Nucleus accumbens (tissue), 56 donors: ENCODE measurements at places on chromosomes 7 and 10.

- DNase-seq = no peak
Measured at GRCh38 chr10:76830218-76830617, 807.4 kb downstream of the KCNMA1 start.

GRCh38 chr7:74253835-74254128 lies 417 bp downstream of the RFC2 start:
- no peak for DNase-seq

DNA sequence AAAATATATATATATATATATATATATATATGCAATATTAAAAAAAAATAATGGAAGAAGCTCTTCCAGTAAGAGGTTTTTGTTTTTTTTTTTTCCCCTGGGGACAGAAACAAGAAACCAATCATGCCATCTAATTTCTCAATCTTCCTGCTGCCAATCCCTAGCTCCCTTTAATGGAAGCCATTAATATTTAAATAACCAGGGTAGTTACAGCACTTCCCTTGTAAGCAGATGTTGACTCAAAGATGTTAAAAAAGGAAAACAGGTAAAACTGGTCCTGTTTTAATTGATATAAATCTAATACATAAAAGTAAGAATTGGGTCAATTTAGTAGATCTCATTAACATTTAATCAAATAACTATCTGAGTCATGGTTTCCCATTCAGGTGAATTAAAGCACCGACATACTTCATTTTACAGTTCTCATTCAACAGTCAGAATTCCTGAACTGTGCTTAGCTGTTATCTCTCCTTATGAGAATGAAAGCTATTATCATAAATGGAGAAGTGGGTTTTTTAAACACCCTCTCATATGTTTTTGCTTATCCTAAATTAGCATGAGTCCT lies 22.6 kb downstream of the CPVL start:
- no peak for DNase-seq

GRCh38 chr10:86193841-86194240 lies 172.8 kb downstream of the GRID1 start:
- DNase-seq = no peak

DNA sequence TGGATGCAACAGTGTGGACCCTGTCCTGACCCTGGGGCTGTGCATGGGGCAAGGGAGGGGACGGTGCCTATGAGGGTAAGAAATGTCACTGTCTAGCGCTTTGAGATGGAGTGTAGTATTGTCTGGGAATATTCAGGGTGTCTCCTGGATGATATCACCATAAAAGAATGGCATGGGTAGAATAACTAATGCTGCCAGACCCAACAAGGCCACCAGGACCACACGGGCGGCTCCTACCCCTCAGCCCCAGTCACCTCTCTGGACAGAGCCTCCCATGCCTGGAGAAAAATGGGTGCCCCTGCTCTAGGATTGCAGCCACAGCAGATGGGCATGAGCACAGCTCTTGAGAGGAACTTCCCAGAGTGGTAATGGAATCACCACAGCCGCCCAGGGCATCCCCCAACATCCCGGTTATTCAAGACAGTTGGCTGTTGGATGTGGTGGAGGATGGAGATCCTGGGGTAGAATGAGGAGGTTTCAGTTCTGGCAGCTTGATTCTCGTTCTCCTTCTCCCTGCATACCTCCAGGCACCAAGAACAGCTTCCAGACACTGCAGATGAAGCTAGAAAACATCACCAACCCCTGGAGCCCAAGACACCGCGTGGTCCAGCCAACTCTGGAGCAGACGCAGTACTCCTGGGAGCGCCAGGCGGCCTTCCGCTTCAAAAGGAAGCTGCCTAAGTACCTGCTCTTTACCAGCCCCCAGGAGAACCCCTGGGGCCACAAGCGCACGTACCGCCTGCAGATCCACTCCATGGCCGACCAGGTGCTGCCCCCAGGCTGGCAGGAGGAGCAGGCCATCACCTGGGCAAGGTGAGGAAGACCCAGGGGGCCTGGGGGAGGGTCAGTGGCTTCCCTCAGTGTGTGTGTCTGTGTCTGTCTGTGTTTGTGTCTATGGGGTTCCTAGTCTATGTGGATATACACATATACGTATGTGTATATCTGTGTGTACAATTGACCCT lies 6.2 kb downstream of the AOC1 start:
- no peak for DNase-seq

DNA sequence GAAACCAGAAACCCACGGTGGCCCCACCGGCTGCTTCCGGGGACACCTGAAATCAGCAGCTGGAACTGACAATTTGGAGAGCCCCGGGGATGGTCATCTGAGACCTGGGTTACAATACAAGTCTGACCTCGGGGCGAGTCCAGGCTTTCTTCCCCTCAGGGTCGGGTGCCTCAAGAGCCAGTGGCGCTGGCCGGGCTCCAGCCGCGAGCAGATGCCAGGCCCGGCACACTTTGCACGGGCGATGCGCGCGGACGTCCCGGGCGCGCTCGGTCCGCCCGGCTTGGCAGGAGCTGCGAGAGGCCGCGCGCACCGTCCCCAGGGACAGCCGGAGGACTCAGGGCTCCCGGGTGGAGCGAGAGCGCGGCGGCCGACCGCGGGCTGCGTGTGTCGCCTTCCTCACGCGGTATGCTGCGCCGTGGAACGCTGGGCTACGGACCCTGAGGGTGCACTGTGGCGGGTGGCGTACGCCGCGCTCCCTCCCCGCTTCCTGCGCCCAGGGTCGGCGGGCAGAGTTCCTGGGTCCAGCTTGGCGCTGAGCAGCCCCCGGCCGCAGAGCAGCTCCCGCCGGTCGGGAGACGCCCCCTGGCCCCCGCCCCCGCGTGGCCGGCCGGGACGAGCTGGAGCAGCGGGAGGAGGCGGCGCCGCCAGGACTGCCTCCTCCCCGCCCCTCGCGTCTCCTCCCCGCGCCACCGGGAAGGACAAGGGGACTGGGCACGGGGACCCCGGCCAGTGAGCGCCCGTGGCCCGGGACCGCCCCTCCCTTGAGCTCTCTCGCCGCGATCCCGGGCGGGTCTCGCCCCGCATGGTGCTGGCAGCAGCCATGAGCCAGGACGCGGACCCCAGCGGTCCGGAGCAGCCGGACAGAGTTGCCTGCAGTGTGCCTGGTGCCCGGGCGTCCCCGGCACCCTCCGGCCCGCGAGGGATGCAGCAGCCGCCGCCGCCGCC lies at the start of gene RBM20:
Gene RBM20, plus strand, starts transcription at position 684 of the 945 bp plus-strand sequence. Its CDS starts 119 bp downstream, at position 803.
- DNase-seq = no peak

- no peak for DNase-seq
Measured at GRCh38 chr7:128837521-128837921, 7.3 kb downstream of the FLNC start.

GRCh38 chr10:133027482-133027881 lies 60.2 kb upstream of the ADGRA1 start:
- DNase-seq = no peak

DNA sequence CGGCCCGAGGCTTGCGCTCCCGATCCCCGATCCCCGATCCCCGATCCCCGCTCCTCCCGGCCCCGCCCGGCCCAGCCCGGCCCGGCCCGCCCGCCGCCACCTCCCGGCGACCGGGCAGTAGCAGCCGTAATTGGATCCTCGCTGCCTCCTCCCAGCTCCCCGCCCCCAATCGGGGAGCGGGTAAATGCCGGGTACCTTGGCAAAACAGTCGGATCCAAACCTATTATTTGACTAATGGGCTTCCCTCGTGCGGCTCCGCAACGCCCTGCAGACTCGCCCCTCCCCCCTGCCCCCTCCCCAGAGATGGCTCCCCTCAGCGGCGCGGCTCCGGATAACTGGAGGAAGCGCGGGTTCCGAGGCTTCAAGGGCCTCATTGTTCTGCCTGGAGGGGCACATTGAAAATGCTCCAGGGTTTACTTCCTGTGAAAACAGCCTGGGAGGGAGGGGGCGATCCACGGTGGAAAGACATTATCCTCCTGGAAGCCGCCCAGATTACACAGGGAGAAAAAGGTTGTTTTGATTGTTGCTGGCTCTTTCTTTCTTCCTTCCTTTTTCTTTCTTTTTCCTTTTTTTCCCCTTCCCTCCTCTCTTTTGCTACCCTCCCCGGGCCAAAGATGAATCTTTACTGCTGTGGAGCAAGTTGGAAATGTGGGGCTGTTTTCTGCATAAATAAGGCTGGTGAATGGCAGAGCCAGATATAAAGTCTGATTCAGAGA lies 94.7 kb upstream of the ZMIZ1 start:
- peak; percentile 80 for DNase-seq

DNA sequence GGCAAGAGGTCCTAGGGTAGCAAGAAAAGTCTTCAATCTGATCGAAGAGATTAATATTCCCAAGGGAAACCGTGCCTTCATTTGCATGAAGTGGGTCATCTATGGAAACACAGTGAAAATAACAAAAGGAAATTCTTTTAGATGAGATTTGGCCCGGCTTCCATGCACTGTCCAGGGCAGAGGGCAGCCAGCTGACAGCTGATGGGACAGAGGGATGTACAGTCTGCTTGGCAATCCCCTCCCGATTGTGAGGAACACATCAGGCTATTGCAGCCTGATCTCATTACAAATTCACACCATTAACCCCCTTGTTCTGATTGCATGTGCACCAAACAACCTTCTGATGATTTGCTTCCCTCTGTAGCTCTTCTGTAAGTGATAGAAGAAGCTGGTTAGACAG lies 105.3 kb downstream of the FRMD4A start:
- no peak for DNase-seq

DNA sequence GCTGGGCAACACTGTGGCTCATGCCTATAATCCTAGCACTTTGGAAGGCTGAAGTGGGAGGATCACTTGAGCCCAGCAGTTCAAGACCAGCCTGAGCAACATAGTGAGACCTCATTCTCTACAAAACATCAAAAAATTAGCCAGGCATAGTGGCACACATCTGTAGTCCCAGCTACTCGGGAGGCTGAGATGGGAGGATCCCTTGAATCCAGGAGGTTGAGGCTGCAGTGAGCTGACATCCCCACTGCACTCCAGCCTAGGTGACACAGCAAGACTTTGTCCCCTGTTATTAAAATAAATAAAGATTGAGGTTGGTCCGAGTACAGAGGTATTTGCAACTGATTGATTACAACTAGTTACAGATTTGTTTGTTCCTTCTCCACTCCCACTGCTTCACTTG lies 44.1 kb downstream of the SKIDA1 start:
- no peak for DNase-seq

DNA sequence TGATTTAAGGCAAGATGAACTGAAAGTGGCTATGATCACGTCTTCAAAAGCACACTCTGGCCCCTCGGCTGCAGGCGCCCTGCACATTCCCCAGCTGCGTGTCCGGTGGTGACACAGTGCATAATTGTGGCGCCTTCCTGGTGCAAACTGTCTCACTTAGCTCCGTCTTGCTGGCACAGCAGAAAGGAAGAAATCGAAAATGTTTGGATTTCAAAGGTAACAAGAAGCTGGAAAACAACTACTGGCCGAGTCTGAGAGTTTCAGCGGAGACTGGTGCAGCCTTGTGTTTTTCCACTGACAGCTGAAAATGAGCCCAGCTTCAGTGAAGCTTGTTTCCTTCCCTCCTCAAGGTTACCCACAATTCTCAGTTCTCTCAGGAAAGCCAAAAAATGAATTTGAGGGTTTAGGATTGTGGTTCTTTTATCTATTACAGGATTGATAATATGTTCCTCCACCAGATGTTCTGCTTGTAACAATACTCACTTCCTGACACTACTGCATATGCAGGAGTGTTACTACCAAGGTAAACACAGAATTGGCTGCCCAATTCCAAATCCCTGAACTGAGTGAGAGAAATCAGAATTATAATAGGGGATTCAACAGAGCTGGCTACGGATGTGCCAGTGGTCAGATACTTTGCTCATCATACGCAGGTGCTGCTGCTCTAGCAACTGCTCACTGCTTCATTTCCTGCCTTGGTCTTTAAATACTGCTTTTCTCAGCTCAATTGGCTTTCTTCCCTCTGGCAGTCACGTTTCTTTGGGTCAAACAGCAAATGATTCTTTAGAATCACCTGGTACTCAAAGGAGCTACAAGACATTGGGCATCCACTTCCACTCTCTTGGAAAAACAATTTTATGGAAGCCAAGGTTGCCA lies 63.7 kb downstream of the TRUB1 start:
- no peak for DNase-seq

- DNase-seq = no peak
Measured at GRCh38 chr7:44058759-44059218, 6.6 kb downstream of the PGAM2 start.

- DNase-seq = no peak
Measured at GRCh38 chr10:108244443-108245228, 1080.1 kb upstream of the SORCS1 start.

DNA sequence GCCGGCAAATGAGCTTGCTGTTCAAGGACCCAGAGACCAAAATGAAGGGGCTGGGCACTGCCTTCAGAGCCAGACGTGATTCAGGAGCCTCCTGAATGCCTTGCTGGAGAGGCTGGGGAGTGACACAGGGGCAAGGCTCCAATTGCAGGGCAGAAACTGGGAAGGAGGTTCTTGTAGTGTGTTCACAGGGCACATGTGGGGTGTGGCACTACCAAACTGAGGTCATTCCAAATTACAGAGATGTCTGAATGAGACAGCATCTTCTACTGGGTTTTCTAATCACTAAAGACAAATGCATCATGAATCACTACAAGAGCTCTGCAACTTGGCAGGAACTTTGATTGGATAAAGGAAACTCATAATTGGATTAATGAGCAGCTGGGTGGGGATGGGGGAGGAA lies 17.8 kb downstream of the CRTAC1 start:
- DNase-seq = no peak

DNA sequence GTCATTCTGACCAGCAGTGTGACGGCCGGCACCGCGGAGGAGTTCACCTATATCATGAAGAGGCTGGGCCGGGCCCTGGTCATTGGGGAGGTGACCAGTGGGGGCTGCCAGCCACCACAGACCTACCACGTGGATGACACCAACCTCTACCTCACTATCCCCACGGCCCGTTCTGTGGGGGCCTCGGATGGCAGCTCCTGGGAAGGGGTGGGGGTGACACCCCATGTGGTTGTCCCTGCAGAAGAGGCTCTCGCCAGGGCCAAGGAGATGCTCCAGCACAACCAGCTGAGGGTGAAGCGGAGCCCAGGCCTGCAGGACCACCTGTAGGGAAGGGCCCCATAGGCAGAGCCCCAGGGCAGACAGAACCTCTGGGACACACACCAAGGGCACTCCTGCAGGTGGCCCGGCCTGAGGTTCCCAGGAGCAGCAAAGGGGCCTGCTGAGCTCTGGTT lies 9.0 kb downstream of the RBP3 start:
- DNase-seq = no peak

DNA sequence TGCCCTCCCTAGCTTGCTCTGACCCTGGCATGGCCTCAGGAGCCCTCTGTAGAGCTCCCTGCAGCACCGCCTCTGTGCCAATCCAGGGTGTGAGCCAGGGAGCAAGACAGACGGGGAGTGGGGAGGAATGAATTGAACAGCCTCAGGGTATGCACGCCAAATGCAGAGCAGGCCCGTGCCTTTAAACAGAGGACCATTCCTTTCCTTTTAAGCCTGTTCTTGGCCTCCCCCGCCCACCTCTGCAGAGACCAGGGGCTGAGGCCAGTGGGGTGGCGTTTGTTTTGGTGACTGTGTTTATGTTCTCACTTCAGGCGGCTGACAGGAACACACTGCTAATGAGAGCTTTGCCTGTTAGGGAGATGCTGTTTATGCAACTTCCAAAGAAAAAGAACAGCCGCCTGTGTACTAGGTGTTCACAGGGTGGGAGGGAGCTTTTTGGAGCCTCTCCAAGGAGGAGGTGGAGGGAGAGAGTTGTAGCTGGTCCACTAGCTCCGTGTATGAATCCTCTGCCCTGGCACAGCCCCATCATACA lies 528.1 kb upstream of the DPP6 start:
- DNase-seq = peak; percentile 41
